ENCODE measurements at places on chromosomes 7 and 10.

DNA sequence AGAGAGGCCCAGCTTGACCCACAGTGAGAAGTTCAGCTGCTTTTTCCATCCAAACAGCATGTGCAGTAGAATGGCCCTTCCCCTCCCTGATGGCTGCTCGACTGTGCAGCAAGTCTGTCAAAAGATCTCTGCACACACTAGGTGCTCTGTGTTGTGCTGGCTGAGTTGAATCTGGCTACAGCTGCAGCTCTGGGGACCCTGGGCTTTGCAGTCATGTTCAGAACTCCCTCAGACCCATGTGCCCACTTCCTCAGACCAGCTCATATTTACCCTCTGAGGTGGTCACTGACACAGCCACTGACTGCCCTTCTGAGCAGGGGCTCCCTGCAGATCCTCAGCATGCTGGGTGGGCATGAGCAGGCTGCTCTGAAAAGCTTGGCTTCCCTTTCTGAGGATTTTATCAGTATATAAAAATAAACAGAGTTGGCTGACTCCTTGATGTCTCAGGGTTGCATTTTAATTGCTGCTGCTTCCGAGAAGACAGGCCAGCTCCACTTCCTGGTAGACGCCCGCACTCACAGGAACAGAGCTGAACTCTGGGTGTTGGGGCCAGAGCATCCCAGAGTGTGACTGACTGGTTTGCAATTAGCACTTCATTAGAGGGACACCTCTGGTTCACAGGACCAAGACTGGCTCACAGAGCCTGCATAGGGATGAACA is 507.9 kb downstream of the RPS24 start:
- DNase-seq, result no peak

GRCh38 chr7:33781167-33781566 is 124.2 kb upstream of the BMPER start:
- DNase-seq, result no peak

DNA sequence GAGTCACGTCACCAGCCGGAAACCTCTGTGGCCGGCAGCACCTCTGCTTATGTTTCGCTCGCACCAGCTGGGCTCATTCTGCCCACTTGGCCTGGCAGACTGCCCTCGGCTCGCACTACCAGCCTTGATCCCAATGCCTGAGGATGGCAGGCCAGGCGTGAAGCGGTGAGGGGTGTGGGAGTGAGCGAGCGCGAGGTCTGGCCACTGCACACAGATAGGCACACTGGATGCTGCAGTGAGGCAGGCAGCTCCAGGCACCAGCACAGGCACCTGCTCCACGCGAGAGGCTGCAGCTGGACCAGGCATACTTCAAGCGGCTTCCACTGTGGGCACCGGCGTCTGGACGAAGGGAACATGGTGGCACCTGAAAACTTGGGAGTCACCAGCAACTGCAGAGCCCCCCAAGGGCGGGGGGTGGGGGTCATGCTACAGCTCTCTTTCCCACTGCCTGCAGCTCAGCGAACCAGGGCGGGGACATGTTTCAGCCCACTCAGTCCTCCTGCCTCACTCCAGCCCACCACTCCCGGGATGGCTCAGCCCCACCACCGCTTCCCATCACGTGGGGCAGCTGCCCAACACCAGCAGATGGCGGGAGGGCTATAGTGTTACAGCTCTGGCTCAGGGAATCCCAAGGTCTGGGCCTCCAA is 5.4 kb upstream of the DMTF1 start:
- DNase-seq, result peak; percentile 14

GRCh38 chr10:131188494-131188893 is 123.0 kb downstream of the TCERG1L start:
- no peak for DNase-seq

DNA sequence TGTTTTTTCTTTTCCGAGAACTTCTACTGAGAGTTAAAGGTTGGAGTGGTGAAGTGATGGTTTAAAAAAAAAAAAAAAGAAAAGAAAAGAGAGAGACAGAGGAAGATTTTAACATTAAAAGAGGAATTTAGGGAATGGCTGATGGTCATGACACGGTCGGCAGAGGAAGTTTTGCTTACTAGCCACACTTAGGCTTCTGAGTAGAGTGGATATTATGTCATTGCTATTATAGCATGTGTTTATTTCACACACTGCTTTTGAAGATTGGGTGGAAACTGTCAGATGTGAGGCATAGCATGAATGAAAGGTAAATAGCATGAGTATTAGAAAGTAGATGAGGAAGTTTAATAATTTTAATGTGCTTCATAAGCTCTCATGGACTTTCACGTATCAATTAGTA is 2.5 kb downstream of the KAT6B start:
- DNase-seq, result no peak

DNA sequence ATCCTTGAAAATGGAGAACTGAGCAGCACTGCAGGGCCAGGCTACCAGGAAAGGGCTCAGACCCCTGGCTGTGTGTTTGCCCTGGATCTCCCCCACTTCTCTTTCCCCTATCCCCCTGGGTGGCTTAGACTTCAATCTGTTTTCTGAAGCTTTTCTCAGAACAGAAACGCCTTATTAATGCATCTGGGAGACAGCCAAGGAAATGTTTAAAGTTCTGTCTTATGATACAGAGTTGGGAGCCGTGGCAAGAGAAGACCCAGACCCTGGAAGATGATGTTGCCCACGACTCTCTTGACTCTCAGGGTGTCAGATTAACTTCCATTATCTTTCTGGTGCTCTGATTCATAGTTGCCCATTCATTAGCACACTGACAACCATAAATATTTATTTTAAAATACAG is 107.1 kb downstream of the EBLN1 start:
- DNase-seq, result no peak

GRCh38 chr7:158734861-158735260 is 30.3 kb upstream of the NCAPG2 start:
- no peak for DNase-seq

DNA sequence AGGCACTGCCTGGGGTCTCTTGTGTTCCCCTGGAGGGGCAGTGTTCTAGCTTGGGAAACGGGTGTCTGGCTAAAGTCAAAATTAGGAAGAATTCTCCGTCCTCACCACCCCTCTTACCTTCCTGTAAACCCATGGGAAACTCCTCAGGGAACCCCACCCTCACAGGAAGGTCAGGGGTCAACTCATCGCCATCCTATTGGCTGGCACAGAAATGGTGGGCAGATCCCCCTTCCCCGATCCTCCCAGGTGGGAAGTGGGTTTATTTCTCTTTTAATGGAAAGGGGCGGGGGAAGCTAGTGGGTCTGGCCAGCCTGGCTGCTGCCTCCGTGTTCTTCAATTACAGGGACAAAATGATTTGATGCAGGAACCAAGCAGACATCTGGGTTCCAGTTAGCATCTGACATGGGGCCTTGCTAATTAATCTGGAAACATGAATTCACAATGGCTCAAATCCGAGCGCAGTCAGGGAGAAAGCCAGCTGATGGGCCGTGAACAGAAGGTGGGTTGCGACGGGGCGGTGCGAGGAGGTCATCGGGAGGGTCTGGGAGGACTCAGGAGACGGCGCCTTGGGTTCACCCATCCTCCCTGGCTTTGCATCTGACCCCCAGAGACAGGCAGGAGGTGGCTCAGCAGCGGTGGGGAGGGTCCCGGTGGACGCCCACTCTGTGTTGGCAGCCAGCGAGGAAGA is 66.6 kb downstream of the SLIT1 start:
- DNase-seq, result no peak

GRCh38 chr7:153413540-153414287 is 638.5 kb upstream of the DPP6 start:
- DNase-seq, result no peak

- no peak for DNase-seq
Observed at GRCh38 chr10:10677479-10677878, 340.2 kb upstream of the CELF2 start.

GRCh38 chr10:6014241-6014761 is 37.0 kb upstream of the IL15RA start:
- peak; percentile 1 for DNase-seq

- no peak for DNase-seq
Observed at GRCh38 chr10:88471899-88472298, 111.2 kb downstream of the RNLS start.

GRCh38 chr10:100978121-100978900 is 9.0 kb downstream of the MRPL43 start:
- DNase-seq, result no peak

DNA sequence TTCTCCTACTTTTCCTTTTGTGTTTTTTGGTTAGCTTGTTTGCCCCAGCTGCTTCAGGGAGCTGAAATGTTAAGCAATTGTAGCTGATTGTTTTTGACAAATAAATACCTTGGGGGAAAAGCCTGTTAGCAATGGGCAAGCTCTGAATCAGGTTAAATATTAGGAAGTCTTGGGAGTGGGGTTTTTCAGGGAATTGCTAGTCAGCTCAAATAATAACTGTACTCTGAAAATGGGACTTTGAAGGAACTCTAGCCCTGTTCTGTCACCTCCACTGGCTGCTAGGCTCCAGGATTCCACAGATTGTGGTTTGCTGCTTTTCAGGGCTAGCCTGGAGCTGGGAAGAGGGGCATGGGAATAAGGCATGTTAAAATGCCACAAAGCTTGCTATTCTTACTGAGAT is 39.5 kb downstream of the ADK start:
- DNase-seq, result no peak

- no peak for DNase-seq
Observed at GRCh38 chr7:109178342-109178741, 608.7 kb downstream of the DNAJB9 start.

DNA sequence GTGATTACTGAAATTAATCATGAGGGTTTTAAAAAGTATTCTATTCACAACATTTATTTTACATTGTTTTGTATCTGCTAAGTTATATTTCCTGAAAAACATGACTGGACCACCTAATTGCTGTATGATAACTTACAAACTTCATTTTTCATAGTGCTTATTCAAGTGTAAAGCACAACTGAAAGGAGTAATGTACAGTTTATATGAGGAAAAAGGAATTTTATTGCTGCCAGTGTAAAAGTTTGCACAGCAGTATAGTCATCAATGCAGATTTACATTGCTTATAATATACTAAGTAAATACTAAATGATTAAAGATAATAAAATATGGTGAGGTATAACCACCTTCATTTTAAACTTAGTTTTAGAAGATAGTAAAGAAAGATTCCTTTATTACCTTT is 4.0 kb downstream of the PTEN start:
- DNase-seq, result no peak

DNA sequence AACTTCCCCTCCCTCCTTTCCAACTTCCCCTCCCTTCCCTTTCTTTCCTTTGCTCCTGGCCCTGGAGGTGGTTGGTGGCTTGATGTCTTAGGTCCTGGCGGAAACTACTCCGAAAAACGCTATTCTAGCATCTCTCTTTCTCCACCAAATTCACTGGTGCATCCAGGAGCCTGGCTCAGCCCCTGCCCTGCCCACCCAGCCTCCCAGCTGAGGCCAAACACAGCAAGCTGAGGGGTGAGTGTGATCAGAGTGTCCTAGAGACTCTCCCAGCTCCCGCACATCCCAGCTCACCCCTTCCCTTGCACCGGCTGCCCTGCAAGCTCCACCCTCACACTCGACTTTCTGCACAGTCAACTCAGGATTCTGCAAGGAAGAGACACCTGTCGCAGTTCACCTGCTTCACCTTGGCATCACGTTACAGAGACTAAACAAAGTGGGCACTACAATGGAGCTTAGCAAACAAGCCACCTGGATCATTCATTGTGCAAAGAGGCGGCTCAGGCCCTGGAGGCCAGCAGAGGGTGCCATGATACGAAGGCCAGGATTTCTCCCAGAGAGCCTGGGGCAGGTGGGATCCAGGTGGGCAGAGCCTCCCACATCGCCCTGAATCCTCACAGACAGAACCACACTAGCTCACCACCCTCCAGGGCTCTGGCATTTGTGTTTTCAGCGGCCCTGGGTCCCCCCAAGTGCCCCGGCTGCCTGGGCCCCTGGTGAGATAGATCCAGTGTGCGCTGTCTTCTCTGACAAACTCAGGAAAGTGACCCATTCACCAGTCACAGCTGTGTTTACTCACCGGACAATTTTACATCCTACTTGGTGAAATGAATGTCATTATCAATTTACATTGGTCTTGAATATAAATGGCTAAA is 169.6 kb downstream of the TCERG1L start:
- DNase-seq, result peak; percentile 85

Measured in NCI-H2029 (cell line).